Kidney (tissue), 22 donors: ENCODE measurements at places on chromosomes 2 and 18. TPM values are rescaled to one million over a fixed set of nuclear protein-coding genes. Genes with fewer than 3 reads are reported as not detected.
A peak's percentile ranks its signal among the peaks of the same experiment; 100 is the strongest.

Gene EIF2B4
- 49.6 TPM for polyA plus RNA-seq

- no peak for DNase-seq
Measured at GRCh38 chr18:2316082-2316750, 255.1 kb downstream of the METTL4 start.

- no peak for DNase-seq
Measured at GRCh38 chr18:50356036-50356945, 18.6 kb upstream of the SKA1 start.

DNA sequence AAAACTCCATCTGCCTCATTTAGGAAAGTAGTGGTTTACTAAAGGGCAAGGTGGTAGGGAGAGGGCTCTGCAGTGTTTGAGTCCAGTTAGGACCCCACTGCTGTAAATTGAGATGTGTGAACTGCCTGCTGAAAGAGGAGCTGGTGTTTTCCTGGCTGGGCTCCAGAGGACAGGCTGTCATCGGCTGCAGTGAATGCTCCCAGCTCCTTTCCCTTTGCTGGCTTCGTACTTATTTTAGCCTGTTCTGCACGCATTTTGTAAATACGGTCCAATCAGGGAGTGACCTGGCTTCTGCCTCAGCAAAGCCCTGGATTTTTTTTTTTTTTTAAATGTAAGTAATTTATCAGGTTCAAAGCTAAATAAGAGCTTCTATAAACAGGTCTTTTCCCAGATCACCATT is 37.5 kb downstream of the SLC4A3 start:
- peak; percentile 73 for DNase-seq

DNA sequence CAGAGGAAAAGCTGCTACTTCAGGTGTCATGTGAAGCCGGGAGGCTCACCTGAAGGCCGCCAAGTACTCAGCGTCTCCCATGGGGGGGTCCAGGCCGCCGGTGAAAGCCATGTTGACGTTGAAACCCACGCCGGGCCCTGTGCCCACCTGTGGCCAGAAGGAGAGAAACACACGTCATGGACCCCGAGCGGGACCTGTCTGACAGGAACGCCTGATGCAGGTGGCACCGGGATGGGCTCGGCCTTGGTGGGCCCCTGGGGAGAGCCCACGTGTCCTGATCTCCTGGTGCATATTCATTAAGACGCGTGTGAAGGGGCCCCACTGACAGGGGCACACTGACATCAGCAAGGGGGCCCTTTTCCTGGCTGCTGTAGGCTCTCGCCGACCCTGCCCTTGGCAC is 233.2 kb downstream of the TWIST2 start:
- DNase-seq = no peak

DNA sequence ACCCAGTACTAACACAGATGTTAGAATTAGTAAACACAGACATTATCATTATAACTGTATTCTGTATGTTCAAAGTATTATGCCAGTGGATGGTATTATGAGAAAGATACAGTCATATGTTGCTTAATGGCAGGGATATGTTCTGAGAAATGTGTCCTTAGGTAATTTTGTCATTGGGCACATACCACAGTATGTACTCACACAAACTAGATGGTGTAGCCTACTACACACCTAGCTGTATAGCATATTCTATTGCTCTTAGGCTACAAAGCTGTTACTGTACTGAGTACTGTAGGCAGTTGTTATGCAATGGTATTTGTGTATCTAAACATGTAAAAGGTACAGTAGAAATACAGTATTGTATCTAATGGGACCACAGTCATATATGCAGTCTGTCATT is 53.8 kb downstream of the GTF3C3 start:
- DNase-seq = no peak

DNA sequence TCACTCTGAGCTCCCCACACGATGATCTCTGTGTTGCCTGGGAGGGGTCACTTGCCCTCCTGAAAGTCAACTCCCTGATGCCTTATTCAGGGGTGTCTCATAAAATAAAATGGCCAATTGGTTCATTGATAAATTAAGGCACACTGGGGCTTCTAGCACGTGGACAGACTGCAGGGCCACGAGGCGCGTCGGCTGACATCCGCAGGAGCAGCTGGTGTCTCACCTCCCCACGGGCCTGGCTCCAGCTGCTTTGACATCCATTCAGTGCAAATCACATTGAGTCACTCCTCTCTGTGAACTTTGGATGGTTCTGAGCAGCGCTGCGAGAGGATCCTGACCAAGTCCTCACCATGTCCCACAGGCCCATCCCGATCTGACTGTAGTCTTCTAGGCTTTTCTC is 4.6 kb upstream of the ST8SIA3 start:
- DNase-seq = no peak
